Activated T-helper 2 cell treated with anti-CD3 and anti-CD28 coated beads, Interferon-gamma antibody, Interleukin-2, Interleukin-4, amounts not matched to agents 10 μg/mL and 5 μg/mL and 100 μg/mL, durations not matched to agents 14 hours and 24 hours and 36 hours (primary cell): ENCODE measurements at places on chromosomes 1 and 21.
A peak's percentile ranks its signal among the peaks of the same experiment; 100 is the strongest.

DNA sequence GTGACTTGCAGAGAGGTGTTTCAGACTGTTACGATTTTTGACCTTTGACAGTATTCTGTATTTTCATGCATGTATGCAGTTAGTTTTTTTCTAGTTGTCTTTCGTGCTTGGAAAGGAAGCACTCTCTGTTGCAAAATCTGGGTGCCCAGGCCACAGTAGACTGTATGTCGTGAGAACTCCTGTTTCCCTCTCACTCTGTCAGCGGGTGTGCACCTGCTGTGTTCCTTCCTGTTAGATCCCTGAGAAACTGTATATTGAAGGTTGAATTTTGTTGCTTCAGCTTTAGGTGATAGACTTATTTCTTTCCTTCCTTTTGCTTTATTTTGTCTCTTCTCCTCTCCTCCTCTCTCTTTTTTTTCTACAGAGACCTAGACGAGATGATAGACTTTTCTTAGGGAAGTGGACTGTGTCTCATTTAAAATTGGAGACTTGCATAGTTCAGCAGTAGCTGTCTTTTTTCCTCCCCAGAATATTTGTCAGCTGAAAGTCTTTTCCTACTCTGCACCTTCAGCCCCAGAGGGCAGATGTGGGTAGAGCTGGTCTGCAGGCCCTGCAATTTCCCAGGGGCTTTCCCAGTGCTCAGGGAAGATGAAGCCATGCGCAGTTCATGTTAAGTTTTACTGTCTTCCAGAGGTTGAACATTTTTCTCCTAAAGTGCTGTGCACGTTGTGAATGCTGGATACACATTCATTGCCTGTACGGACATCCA, 1.4 kb downstream of the TRAPPC10 start:
- DNase-seq = no peak

DNA sequence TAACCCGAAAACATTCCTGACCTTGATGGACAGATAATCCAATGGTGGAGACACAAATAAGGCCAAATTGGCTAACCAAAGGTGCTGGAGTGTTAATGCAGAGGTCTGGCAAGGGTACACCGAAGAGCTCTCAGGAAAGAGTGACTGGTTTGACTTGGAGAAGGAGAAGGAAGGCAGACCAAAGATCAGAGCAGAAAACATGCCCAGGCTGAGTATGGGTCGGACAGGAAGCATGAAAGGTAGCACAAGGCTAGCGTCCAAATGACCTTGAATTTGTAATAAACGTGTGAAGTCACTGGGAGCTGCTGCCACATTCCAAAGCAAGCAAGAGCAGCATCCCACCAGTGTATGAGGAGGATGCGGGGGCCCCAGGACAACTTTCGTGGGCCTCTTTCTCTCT, 45.7 kb downstream of the APP start:
- no peak for DNase-seq

DNA sequence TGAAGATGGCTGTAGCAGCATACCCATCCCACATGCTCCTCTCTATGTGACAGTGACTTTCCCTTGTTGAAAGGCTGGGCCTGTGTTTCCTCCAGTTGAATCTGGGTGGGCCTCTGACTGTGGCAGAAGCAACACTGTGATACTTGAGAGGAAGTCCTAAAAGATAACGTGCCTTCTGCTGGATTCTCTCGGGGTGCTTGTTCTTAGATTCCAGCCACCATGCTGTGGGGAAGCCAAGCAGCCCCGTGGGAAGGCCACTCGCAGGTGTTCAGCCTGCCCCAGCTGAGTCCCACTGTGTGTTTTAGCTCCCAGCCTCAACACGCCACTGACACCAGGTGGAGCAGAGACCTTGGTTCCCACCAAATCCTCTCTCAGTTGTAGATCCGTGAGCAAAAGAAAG, 31.5 kb downstream of the TRAPPC10 start:
- DNase-seq = no peak

- DNase-seq = no peak
These were observed 20.4 kb downstream of the C4BPA start for GRCh38 chr1:207124389-207124788.

DNA sequence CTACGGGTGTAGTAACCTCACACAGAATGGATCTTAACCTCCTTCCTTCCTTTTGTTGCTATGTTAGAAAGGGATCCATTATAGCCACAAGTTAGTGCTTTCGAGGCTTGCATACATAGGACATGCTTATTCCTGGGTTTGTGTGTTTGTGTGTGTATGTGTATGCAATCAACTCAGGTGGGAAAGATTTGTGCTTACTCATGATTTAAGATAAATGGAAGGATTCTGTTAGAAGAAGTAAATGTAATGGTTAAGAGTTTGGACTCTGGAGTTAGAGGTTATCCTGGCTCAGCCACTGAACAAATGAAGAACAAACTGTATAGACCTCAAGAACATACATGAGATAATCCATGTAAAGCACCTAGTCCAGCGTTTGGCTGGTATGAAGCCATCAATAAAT, 28.8 kb downstream of the BTG3 start:
- DNase-seq = no peak

GRCh38 chr1:76901158-76901767, 34.0 kb downstream of the ST6GALNAC5 start:
- peak; percentile 10 for DNase-seq

DNA sequence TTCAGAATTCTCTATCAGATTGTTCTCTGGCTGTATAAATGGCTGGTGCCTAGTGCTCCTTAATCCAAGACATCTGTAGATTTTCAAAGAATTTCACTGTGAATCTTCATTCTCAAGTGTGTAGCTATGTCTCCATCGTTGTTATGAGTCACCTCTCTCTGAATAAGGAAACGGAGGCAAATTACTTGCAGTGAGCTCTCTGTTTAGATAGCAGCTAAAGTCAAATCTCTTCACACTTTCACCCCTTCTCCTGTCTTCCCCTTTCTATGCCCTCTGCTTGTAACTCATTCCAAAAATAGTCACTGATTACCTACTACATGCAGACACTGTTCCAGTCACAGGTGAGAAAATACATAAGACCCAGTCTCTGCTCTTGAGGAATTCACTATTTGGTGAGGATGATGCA, 39.7 kb downstream of the CHML start:
- no peak for DNase-seq

DNA sequence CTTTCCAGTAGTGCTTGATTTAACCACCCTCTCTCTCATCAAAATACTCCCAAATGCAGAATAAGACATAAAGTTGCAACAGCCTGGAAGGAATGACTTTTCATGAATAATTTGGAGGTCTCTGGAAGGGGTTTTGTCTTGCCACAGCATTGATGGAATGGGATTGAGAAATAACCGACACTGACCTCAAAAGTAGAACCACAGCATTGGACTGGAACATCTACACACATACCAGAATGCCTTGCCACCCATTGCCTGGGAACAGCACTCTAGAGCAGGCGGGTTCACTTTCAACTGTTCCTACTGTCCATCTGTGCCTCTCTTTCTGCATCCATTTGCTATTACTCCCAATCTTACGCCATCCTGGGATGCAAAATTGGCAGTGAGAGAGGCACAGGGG, 149.1 kb upstream of the USP24 start:
- no peak for DNase-seq
